Activated CD4-positive, alpha-beta T cell treated with anti-CD3 and anti-CD28 coated beads, Interleukin-2, amount 50 U/mL, for 24 hours (primary cell): ENCODE measurements at places on chromosomes 7 and 10.

- DNase-seq: no peak
These were observed 13.6 kb downstream of the PON2 start for GRCh38 chr7:95421000-95421846.

GRCh38 chr7:128236924-128237586 is 4.0 kb upstream of the LEP start:
- DNase-seq: no peak

DNA sequence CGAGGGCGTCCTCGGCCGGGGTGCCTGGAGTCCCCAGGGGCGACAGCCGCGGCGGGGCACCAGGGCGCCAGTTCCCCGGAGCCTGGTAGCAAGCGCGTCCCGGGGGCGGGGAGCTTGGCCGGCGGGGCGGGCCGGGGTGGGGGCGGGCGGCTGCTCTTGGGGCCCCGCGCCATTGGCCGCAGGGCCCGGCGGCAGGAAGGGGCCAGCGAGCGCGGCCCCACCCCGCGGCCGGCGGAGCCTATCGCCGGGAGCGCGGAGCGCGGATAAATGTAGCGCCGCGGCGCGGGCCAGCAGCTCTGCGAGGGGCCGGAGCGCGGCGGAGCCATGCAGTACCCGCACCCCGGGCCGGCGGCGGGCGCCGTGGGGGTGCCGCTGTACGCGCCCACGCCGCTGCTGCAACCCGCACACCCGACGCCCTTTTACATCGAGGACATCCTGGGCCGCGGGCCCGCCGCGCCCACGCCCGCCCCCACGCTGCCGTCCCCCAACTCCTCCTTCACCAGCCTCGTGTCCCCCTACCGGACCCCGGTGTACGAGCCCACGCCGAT is at the start of gene HHEX:
Gene HHEX, plus strand, starts transcription at position 293 of the 548 bp plus-strand sequence. Its CDS starts 32 bp downstream, at position 325.
- no peak for DNase-seq

GRCh38 chr10:27826369-27826768 is 80.8 kb upstream of the MKX start:
- no peak for DNase-seq

DNA sequence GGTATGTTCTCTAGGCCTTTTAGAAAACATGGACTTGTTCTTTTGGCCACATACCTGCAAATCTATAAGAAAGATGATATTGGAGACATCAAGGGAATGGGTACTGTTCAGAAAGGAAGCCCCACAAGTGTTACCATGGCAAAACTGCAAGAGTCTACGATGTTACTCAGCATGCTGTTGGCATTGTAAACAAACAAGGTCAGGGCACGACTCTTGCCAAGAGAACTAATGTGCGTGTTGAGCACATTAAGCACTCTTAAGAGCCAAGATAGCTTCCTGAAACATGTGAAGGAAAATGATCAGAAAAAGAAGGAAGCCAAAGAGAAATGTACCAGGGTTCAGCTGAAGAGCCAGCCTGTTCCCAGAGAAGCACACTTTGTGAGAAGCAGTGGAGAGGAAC is 37.1 kb downstream of the SDK1 start:
- no peak for DNase-seq

- DNase-seq: no peak
These were observed 7.1 kb downstream of the NACAD start for GRCh38 chr7:45081670-45081974.

- DNase-seq: no peak
These were observed 55.1 kb downstream of the HECTD2 start for GRCh38 chr10:91465261-91465660.

DNA sequence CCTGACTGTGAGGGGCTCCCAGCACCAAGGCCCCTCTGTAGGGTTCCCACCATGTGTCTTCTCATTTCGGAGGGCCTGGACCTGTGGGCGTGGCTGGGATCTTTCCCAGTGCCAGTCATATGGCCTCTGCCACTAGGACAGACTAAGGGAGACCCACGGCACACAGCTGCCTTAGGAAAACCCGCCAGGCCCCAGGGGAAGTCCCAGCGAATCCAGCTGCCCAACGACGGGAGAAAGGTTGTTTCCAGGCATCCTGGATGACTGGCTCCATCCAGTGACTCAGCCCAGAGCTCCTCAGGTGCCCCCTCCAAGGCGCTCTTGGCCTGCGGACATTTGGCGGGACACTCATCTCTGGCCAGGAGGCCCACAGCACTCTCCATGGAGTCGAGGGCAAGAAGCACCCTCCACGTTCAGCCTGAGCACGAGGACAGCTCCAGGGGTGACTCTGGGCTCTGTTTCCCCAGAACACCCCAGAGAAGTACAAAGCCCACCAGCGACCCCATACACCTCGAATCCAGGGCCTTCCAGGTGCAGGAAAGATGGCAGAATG is 39.9 kb downstream of the PWWP2B start:
- no peak for DNase-seq

DNA sequence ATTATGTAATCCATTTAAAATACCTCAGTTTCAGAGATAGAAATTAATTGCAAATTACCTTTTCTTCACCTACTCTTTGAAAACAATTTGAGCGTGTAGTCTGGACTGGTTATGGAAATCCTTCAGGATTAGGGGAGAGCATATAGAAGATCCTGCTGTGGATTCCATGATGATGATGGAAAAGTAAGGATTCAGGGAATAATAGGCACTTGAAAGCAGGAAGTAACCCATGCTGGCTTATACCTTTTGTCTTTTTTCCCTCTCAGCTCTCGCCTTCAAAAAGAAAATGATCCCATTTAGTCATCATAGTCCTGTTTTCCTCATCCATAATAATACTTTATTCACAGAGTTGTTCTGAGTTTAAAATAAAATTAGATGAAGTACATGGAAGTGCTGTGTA is 4.4 kb downstream of the HBP1 start:
- no peak for DNase-seq

DNA sequence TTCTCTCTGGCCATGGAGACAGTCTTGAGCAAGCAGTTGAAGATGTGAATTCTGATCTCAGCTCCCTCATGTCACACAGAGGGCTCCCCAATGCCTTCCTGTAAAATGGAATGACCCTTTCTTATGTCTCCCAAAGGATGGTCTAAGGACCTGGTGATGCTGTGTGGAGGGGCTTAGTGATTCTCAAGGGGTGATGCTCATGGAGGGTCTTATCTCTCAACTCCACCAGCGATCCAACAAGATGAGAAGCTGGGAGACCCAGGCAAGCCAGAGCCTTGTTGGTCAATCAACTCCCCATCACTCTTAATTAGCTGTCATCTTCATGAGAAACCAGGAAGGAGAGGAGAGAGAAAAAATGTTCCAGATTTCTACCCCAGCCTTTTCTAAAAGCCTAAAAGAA is 78.0 kb upstream of the SORCS3 start:
- no peak for DNase-seq

- DNase-seq: peak; percentile 13
These were observed 27.0 kb upstream of the ZPBP start for GRCh38 chr7:50119815-50120637.
